GM03348 (cell line): ENCODE measurements at places on chromosomes 2 and 18.

- DNase-seq = no peak
These were observed 358.5 kb downstream of the ALK start for GRCh38 chr2:29562896-29563295.

- no peak for DNase-seq
These were observed 191.4 kb downstream of the NYAP2 start for GRCh38 chr2:225590932-225591331.

GRCh38 chr2:119590873-119591272 lies 46.6 kb downstream of the CFAP221 start:
- DNase-seq = no peak

GRCh38 chr18:72828601-72829000 lies 39.2 kb downstream of the NETO1 start:
- no peak for DNase-seq

DNA sequence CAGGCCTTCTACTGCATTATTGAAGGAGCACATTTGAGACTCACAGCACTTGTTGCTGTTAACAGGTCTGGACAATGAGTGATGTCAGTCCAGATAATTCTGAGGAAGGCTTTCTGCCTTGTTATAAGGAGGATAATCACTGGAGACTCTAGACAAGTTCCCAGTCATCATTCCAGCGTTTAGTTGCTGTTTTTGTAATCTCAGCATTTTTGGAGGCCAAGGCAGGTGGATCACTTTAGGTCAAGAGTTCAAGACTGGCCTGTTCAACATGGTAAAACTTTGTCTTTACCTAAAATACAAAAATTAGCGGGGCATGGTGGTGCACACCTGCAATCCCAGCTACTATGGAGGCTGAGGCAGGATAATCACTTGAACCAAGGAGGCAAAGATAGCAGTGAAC lies 39.6 kb upstream of the TRIM43B start:
- no peak for DNase-seq

DNA sequence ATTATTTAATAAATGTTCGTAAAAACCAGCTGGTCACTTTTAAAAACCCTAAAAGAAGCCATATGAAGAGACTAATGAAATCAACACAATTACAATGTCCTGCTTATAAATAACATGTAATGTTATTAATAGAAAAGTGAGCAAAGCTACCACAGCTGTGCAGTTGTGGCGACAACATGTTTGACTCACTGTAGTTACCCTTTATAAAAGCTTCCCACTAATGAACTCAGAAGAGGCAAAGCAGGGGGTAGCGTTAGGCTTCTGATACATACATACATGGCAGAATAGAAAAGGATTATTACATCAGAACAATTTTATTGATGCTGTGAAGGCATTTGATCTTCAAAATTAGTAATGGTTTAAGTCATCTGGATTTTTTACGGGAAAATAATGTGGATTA lies 219.7 kb downstream of the SLC4A10 start:
- no peak for DNase-seq

DNA sequence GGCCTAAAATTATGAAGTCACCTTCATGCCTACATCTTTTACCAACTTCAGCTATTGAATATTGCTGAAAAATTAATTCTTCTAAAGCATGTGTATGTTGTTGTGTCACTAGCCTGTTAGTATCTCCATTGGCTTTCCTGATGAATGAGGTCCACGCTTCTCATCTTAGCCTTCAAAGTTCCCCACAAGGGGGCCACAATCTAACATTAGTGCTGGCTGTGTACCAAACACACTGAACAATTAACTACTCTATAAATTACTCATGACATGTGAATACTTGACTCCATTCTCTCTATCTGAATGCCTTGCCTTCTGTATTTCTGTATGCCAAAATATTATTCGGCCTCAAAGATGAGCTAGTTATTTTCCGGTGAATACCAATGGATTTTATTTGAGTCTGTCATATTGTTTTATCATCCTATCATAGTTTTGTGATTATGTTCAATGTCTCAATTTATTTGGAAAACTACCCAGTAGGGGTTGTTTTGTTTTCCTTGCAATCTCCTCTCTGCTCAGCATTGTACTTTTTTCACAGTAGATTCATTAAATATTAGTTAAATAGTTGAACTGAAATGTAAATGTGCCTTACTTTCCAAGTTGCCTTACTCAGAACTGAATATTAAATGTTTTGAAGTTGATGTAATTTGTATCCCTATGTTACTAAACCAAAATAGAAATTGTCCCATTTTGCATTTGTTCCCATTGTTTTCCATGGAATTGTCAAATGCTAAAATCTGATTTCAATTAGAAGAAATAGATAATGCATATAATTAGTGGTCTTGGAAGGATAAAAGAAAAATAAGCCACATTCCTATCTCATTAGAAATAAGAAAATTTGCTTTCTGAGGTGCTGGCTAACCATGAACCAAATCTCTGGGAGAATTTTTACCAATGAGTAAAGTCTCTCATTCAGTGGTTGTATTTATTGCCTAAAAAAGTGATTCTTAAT lies 208.4 kb upstream of the COL3A1 start:
- DNase-seq = peak; percentile 11

GRCh38 chr2:55807900-55808299 lies 114.3 kb upstream of the PNPT1 start:
- no peak for DNase-seq

- DNase-seq = no peak
These were observed 138.4 kb upstream of the ALPP start for GRCh38 chr2:232239951-232240681.

- no peak for DNase-seq
These were observed 17.2 kb downstream of the APOB start for GRCh38 chr2:21026479-21027282.

- DNase-seq = no peak
These were observed 1300.0 kb upstream of the FAM98A start for GRCh38 chr2:34899079-34899478.
